ENCODE measurements at places on chromosomes 2 and 18.
A peak's percentile ranks its signal among the peaks of the same experiment; 100 is the strongest.

DNA sequence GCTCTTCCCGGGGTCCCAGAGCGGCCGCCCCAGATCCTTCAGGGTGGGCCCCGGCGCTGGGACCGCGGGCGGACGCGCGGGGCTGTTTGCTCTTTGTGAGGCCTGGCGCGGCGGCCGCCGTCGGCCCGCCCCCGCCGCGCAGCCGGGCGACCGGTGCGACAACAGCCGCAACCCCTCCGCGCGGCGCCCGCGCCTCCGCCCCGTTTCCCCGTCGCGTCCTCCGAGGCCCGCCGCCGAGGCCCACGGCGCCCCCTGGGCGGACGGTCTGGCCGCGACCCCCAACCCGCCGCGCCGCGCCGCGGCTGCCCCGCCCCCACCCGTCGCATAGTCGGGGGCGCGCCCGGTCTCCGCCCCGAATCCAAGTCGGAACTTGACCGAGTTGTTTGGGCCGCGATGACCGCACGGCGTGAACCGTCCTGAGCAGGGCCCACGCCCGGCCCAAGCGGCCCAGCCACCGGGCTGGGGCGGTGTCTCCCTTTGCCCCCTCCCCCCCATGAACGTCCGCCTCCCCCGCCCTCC, 448 bp downstream of the YPEL5 start:
- DNase-seq: peak; percentile 47

- DNase-seq: no peak
Measured at GRCh38 chr2:133863106-133863800, 295.0 kb upstream of the NCKAP5 start.

DNA sequence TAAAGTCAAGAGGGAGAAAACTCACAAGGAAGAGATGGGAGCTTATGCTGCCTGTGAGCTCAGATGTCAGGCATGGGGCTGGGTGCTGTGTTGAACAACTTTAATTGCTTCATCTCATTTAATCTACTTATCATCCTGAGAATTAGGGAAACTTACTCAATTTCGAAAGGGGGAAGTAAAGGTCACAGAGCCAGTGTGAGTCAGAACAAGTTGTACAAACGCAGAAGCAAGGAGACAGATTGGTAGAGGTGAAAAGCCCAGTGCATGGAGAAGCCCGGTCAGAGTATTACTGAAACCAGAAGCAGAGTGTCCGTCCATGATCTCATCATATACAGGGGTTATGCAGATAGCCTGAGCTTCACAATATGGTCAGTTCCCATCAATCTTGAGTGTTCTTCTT, 281.1 kb upstream of the POU3F3 start:
- no peak for DNase-seq

GRCh38 chr2:147273628-147274027, 571.2 kb upstream of the ACVR2A start:
- DNase-seq: no peak

- DNase-seq: no peak
Measured at GRCh38 chr2:240930096-240930630, 24.0 kb downstream of the CROCC2 start.

DNA sequence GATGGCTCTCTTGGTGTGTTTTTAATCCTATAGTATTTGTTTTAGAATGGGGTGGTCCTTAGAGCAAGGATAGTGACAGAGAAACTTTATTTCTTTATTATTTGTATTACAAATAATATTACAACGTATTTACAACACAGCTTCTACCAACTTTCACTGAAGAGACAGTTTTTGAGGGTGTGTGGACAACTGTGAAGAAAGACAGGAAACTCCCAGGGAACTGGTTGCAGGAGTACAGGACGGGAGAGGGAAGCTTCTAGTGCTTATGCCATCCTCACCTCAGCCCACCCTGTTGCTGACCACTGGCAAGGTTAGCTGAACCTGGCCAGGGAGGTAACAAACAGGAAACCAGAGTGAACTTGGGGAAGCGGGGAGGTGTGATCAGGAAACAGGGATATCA, 251.7 kb downstream of the BCL11A start:
- DNase-seq: no peak

DNA sequence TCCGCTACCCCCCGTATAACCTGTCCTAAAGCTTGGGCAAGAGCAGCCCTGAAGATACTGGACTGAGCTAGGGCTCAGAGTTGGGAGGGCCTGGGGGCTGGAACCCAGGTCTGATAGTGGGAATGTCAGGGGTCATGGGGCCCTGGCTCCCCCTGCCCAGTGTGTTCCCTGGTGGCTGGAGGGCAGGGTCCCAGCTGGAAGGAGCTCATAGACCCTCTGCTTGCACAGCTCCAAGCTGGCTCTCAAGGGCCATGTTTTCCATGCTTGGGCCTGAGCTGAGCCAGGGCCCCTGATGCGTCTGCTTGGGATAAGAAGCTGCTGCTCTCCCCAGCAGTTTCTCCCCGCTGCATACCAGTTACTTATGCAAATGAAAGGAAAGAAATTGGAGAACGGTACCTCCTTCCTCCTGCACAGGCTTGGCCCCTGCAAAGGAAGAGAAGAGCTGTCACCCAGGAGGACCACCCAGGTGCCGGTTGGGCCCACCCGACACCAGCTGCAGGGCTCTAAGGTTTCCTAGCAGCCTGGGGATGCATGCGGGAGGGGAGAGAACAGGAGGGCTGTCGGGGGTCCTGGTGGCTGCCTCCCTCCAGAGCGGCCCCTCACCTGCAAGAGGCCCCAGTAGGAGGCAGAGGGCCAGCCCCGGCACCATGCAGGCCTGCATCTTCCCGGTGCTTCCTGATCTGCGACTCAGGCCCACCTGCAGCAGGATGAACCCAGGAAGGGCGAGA, 628 bp downstream of the OTOS start:
- no peak for DNase-seq

- DNase-seq: no peak
Measured at GRCh38 chr2:73614997-73615396, 27.2 kb downstream of the NAT8 start.

- DNase-seq: no peak
Measured at GRCh38 chr2:60560734-60561644, 7.5 kb upstream of the BCL11A start.

- DNase-seq: no peak
Measured at GRCh38 chr2:54836477-54836876, 113.0 kb downstream of the EML6 start.

- no peak for DNase-seq
Measured at GRCh38 chr2:232937278-232937906, 67.3 kb downstream of the SNORC start.

GRCh38 chr2:56812432-56812831, 628.6 kb downstream of the CCDC85A start:
- no peak for DNase-seq

DNA sequence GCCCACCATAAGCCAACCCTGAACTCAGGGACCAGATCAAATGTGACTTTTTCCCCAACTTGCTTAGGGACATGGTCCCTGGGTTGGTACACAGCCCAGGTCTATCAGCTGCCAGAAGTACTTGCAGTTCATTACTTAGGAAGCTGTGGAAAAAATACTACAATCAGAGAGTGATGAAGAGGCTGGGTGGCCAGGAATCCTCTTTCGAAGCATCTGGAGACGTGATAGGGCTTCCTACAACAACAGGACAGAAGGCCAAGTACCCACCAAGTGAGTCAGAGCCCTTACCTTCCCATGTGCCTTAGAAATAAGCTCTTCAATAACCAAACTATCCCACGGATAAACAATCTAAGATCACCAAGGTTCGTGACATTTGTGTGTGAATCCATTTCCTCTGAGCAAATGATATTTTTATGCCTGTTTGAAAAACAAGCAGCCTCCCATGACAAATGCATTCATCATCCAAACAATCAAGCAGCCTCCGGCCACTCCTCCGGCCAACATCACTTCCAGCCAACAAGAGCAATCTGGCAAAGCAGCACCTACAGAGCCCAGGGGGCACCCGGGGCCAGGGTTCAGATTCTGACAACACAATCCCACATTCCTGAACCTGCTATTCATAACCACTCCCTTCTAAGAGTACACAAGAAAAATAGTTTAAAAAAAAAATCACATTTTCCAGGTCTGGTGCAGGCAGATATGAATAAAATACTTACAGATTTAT, 26.4 kb downstream of the TBC1D8 start:
- DNase-seq: no peak

GRCh38 chr2:78992807-78993517, 32.5 kb upstream of the REG3G start:
- no peak for DNase-seq

- no peak for DNase-seq
Measured at GRCh38 chr2:80815259-80815658, 510.7 kb upstream of the LRRTM1 start.

DNA sequence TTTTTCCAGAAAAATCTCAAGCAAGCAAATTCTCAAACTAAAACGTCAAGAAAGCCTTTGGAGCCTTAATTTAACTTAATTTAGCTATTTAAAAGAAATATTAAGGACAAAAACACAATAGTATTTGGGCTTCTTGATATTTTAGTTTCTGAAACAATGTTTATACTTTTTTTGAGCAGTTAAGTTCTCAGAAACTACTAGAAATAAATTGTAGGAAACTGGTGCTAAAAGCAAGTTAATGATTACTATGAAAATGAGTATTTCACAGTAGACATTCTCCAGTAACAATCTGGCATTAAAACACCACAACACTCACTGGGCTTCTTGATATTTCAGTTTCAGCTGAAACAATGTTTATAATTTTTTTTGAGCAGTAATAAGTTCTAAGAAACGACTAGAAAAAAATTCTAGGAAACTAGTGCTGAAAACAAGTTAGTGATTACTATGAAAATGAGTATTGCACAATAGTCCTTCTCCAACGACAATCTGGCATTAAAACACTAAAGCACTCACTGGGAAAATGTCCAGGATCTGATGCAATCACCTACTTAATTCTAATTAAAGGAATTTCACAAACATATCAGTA, 45.1 kb downstream of the TRAK2 start:
- DNase-seq: no peak

GRCh38 chr2:1744446-1745170, at the start of gene PXDN:
PXDN (minus strand) TSS chr2:1744515; CDS start chr2:1744455, 60 bp downstream.
- DNase-seq: no peak

DNA sequence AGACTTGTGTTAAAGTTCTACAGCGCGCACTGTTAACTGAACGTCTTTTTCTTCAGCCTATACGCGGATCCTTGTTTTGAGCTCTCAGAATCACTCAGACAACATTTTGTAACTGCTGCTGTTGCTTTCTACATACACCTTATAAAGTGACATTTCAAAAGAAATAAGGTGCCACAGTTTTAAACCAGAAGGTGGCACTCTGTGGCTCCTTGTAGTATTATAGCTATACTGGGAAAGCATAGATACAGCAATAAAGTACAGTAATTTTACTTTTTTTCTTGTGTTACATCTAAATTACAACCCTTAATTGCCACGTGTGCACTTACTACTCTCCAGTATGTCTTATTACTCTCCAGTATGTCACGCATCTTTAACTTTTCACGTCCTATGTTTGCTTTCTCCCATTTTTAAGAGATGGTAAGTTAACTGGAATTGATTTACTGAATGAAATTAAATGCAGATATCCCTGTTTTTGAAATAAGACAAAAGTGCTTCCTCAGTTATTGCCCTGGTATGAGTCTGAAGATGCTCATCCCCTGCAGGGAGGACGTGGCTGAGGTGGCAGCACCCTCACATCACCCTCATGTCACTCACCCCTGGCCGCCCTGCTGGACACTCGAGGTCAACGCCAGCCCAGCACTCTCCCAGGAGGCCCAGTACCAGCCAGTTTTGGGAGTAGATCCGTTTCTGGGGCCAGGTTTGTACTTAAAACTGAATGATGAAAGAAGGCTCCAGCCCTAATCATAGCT, 37.8 kb downstream of the GORASP2 start:
- DNase-seq: peak; percentile 31

DNA sequence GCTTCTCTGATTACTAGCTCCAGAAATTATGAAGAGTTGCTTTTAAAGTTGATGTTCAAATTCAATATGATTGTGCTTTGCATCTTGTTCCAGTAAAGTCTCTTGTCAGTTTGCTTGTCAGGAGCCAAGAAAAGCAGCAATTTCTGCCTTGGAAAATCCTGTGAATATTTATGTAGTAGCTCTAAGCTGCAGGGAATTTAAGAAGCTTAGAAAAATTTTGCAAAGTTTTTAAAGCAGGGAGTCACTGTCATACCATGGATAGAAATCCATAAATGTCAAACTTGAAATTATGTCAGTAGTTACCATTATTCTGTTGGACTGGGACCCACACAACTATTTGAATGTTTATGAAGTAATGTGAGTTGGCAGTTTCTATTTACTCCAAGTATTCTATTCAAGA, 169.3 kb downstream of the TMEM200C start:
- no peak for DNase-seq

DNA sequence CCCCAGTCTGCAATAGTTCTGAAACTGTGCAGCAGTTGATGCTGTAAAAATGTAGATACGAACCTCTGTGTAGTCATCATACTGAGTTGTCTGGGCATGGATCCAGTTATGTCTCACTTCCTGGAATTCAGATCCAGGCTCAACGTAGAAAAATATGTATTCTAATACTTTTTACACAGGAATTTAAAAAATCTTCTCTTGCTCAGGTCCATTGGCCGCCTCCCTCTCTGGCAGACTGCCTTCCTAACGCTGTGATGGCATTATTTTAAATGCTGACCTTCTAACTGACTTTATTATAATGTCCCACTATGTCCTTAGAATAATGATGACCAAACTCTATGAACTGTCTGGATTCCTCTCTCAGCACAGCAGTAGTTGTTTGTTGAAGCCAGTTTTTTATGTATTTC, 119.6 kb downstream of the FEZ2 start:
- no peak for DNase-seq

GRCh38 chr2:44680424-44680971, 261.0 kb upstream of the SIX3 start:
- DNase-seq: no peak

DNA sequence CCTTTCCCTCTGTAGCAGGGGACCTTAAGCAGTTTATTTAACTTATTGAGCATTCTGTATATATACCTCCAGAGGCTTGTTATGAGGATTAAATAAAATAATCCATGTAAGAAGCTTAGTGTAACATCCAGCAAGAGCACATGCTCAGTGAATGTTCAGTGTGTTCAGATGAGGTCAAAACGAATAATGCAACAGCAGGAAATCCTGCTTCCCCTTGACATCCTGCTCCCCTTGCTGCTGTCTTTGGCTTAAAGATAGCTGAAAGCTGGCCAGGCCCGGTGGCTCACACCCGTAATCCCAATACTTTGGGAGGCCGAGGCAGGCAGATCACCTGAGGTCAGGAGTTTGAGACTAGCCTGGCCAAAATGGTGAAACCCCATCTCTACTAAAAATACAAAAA, 68.7 kb downstream of the COL4A4 start:
- DNase-seq: peak; percentile 9

- no peak for DNase-seq
Measured at GRCh38 chr2:8462899-8463648, 218.8 kb upstream of the ID2 start.

- DNase-seq: no peak
Measured at GRCh38 chr2:2942225-2942624, 435.4 kb downstream of the EIPR1 start.

DNA sequence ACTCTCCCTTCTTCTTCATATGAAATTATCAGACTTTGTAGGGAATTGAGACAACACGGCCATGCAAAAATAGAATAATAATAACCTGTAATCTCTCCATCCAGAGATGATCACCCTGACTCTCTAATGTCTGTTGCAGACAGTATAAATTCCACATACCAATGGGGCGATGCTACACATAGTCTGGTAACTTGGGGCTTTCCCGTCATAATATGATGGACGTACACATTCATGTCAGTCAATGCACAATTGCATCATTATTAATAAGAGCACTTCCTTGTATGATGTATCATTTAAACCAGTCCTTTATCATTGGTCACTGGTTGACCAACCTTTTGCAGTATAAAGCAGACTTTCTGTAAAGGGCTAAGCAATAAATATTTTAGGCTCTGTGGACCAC, 39.5 kb upstream of the SCLY start:
- no peak for DNase-seq

- DNase-seq: peak; percentile 98
Measured at GRCh38 chr2:241701399-241702154, at the start of gene ING5. ING5 (plus strand) TSS chr2:241702039; CDS start chr2:241702066, 27 bp downstream.

- no peak for DNase-seq
Measured at GRCh38 chr2:236684504-236685256, 115.1 kb downstream of the ACKR3 start.
